ENCODE measurements at places on chromosomes 1 and 21. TPM values are rescaled to one million over a fixed set of nuclear protein-coding genes. Genes with fewer than 3 reads are reported as not detected.

DNA sequence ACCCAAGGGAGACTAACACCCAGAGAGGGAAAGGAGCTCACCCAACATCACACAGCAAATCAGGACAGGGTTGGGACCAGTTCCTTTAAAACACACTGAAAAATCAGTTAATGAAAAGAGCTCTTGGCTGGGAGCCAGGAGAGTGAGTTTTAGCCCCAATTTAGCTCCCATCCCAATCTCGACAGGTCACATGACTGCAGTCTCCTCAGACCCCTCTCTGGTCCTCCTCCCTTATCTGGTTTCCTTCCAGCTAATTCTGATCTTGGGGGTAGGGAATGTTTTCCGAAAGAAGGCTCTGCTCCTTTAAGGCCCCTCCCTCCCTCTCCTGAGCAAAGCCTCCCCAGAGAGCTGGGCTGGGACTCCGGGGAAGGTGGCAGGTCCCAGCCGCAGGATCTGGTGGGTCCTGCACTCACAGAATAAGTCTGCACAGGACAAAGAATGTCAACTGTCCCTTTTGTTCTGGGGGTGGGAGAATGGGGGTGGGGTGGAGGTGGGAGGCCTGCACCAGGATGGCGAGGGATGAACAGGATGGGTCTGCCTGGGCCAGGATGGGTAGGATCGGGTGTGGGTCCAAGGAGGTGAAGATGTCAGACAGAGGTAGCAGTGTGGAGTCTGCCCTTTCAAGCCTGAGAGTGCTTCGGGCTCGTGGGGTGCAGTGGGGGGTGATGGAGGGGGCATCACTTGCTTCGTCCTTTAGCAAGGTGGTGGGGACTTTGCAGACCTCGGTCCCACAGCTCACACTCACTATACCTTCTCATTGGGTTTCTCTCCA, 57.3 kb upstream of the SSBP3 start:
- H3K4me1 ChIP-seq, result peaks cover 14% of the 10 kb centered on the region
- no peak overlapping the region for H3K27ac ChIP-seq
- no peak overlapping the region for H3K4me3 ChIP-seq
- no peaks in the 10 kb centered on the region for H3K36me3 ChIP-seq
- DNase-seq, result no peak

GRCh38 chr1:3233551-3233950, 164.5 kb downstream of the PRDM16 start:
- peaks cover 5% of the 10 kb centered on the region for H3K4me1 ChIP-seq
- H3K27ac ChIP-seq, result no peak overlapping the region
- H3K4me3 ChIP-seq, result no peak overlapping the region
- no peaks in the 10 kb centered on the region for H3K27me3 ChIP-seq
- H3K36me3 ChIP-seq, result no peaks in the 10 kb centered on the region
- no peak for DNase-seq

GRCh38 chr1:175314300-175314699, 121.7 kb upstream of the KIAA0040 start:
- no peak overlapping the region for H3K27ac ChIP-seq
- peaks cover 2% of the 10 kb centered on the region for H3K4me1 ChIP-seq
- H3K36me3 ChIP-seq, result no peaks in the 10 kb centered on the region
- DNase-seq, result no peak

The SYCP1 gene
- not detected for total RNA-seq

DNA sequence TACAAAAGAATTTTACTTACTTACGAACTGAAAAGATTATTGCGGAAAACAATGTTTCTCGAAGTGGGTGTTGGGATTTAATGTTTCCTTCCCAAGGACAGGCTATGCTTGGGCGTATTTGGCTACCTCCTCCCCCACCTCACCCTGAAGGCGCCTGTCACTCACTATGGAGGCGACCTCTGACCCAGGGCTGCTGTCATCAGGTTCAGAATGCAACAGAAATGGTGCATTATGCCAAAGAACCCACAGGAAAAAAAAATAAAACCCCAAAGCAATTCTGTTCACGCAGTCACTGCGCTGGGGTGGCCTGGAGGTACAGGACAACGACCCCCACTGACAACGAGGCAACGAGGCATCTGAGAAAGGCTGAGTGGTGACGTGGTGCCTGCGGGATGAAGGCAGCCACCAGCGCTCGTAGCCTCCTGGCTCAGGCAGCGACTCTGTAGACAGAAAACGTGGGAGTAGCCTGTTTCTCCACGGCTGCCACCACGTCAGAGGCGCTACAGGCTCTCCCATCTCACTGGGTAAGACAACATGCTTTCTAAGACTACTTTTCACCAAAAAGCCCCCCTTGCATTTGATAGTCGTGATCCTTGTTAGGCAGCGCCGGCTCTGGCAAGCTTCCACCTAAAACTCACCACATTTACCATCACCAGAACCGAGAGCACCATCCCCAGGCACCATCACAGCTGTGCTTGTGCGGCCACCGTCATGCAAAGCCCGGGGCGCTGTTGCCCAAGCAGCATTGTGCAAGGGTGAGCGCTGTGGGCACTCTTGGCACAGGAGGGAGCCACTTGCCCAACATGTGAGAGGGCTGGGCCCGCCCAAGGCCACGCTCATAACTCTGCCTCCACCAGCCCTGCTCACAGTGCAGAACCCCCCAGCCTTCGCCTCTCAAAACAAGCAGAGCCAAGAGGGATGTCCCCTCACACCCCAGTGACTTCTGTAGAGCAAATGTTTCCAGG, 14.3 kb downstream of the NADK start:
- peaks cover 26% of the 10 kb centered on the region for H3K4me1 ChIP-seq
- peak overlapping the region; percentile 43 for H3K27ac ChIP-seq
- H3K27me3 ChIP-seq, result no peaks in the 10 kb centered on the region
- peaks cover 34% of the 10 kb centered on the region for H3K36me3 ChIP-seq

GRCh38 chr1:60894130-60894529, 188.2 kb upstream of the NFIA start:
- no peak overlapping the region for H3K4me3 ChIP-seq
- no peak for DNase-seq
- H3K27ac ChIP-seq, result no peak overlapping the region
- no peaks in the 10 kb centered on the region for H3K27me3 ChIP-seq
- no peaks in the 10 kb centered on the region for H3K4me1 ChIP-seq

DNA sequence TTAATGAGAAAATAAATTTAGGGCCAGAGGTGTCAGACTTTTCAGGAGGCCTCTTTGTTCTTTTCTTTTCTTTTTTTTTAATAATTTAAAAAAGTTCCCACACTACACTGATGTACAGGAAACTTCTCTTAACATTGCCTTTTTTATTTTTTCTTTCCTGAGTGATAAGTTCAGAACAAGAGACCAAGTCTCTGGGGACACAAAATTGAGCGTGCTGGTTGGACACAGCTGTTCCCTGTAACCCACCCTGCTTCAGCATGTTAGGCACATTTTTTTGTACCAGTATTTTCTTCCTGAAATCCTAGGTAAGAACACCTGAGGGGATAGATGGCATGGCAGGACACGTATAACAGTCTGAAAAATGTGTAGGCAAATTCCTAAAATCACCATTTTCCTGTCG, 50.1 kb downstream of the PBX1 start:
- no peaks in the 10 kb centered on the region for H3K36me3 ChIP-seq
- H3K4me3 ChIP-seq, result no peak overlapping the region
- H3K27me3 ChIP-seq, result no peaks in the 10 kb centered on the region
- H3K4me1 ChIP-seq, result peaks cover 15% of the 10 kb centered on the region

- H3K27ac ChIP-seq, result peak overlapping the region; percentile 69
- H3K4me3 ChIP-seq, result no peak overlapping the region
- H3K36me3 ChIP-seq, result peaks cover 3% of the 10 kb centered on the region
- H3K4me1 ChIP-seq, result peaks cover 42% of the 10 kb centered on the region
- no peak for DNase-seq
- H3K27me3 ChIP-seq, result no peaks in the 10 kb centered on the region
These were observed 19.5 kb downstream of the SZRD1 start for GRCh38 chr1:16386454-16387113.

DNA sequence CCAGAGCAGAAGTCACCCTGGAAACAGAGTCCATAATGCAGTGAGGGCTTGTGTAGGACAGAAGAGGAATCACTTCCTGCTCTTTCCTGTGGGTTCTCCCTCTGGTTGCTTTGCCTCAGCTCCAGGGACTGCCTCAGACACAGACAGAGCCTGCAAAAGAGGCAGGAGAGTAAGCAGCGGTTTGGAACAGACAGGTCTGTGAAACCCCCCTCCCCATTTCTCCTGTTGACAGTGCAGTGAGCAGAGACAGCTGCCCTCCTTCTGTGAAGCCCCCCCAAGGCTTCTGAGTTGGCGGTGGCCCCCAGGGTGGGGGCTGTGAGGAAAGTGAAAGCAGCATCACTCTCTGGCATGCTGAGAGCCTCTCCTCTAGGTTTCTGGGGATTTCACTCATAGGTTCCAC, 53.0 kb downstream of the MAB21L3 start:
- no peaks in the 10 kb centered on the region for H3K27me3 ChIP-seq
- no peaks in the 10 kb centered on the region for H3K36me3 ChIP-seq
- no peak for DNase-seq
- H3K4me3 ChIP-seq, result no peak overlapping the region

The RC3H1 gene
- 37.1 TPM for total RNA-seq

DNA sequence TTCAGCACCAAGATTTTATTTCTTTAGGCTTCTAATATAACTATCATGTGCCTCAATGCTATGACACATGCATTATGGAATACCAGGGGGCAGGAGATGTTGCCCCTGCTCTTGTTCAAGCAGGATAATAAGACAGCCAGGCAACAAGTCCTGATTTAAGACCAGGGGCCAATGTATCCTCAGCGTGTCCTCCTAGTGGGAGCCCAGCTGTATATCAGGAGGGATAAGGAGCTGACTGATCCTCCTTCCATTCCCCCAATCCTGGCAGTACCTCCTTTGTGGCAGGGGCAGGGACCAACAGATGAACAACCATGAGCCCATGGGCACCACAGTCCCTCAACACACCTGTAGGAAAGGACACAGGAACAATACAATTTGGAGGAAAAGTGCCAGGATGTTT, 29.3 kb downstream of the SORT1 start:
- H3K27ac ChIP-seq, result peak overlapping the region; percentile 81
- H3K4me1 ChIP-seq, result peaks cover 37% of the 10 kb centered on the region
- DNase-seq, result no peak
- H3K4me3 ChIP-seq, result no peak overlapping the region
- H3K36me3 ChIP-seq, result peaks cover 14% of the 10 kb centered on the region

DNA sequence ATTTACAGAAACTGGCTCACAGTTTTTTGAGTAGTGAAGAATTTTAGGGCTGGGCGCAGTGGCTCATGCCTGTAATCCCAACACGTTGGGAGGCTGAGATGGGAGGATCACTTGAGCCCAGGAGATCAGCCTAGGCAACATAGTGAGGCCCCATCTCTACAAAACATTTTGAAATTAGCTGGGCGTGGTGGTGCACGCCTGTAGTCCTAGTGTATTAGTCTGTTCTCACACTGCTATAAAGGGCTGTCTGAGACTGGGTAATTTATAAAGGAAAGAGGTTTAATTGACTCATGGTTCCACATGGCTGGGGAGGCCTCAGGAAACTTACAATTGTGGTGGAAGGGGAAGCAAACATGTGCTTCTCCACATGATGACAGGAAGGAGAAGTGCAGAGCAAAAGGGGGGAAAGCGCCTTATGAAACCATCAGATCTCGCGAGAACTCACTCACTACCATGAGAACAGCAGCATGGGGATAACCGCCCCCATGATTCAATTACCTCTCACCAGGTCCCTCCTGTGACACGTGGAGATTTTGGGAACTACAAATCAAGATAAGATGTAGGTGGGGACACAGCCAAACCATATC, 24.4 kb upstream of the DYRK1A start:
- H3K27ac ChIP-seq, result no peak overlapping the region
- DNase-seq, result no peak
- no peaks in the 10 kb centered on the region for H3K36me3 ChIP-seq
- no peaks in the 10 kb centered on the region for H3K27me3 ChIP-seq

DNA sequence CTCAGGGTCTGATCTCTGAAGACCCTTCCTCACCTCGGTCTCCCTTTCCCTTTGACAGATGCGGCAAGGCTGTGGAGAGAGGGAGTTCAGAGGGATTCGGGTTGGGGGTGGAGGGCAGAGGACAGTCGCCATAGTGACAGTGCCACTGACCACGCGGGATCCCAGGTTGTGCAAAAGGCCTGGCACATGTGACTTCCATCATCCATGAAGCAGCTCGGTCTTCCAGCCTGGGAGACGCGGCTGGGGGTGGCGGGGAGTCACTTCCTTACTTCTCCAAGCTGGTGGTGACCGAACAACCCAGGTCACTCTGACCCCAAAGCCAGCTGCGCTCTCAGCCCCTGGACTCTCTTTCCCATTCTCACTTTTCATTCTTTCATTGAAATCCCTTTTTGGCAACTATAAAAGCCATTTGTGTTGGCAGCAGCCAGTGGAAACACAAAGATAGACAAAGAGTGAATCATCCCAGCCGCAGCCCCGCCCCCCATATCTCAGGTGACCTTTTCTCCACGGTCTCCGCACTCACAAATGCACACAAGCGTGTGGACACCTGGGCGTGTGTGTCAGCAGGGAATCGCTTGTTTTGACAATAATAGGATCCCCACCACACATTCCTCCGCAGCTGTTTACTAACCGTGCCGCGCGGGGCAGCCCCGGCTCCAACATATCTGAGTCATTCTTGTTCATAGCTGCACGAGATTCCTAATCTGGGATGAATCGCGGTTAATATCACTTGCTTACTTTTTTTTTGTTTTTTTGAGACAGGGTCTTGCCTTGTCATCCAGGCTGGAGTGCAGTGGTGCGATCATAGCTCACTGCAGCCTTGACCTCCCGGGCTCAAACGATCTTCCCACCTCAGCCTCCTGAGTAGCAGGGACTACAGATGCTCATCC, 68.3 kb downstream of the DHRS3 start:
- peak; percentile 74 for DNase-seq
- no peaks in the 10 kb centered on the region for H3K27me3 ChIP-seq
- no peaks in the 10 kb centered on the region for H3K36me3 ChIP-seq
- no peak overlapping the region for H3K4me3 ChIP-seq
- H3K4me1 ChIP-seq, result peaks cover 35% of the 10 kb centered on the region

The TENT5C gene
- total RNA-seq, result 37.8 TPM

DNA sequence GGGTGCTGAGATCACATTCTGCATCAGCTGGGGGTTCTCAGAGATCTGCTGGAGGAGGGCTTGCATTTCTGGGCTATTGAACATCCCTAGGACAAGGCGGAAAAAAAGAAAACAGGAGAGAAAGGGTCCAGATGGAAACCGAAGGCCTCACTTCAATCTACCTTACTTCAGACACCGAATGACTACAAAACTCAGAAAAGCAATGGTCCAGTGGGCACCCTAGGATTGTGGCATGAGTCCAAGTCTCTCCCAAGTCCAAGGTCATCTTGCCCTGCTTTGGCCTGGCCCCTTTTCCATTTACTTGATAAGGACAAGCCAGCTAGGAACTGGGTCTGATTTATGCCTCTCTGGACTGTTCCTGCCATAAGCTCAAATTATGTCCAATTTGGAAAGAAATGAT, 10.8 kb downstream of the UBQLN4 start:
- no peak overlapping the region for H3K27ac ChIP-seq
- DNase-seq, result no peak
- H3K36me3 ChIP-seq, result no peaks in the 10 kb centered on the region
- no peaks in the 10 kb centered on the region for H3K27me3 ChIP-seq
- H3K4me1 ChIP-seq, result no peaks in the 10 kb centered on the region
- H3K4me3 ChIP-seq, result no peak overlapping the region

GRCh38 chr1:206770531-206771337, at the start of gene IL19:
IL19 (plus strand) TSS chr1:206770773; CDS start chr1:206836663, 65,890 bp downstream.
- no peaks in the 10 kb centered on the region for H3K27me3 ChIP-seq
- H3K4me3 ChIP-seq, result peak within 1 kb of the TSS; percentile 31

- no peak for DNase-seq
- H3K36me3 ChIP-seq, result no peaks in the 10 kb centered on the region
- peaks cover 22% of the 10 kb centered on the region for H3K27me3 ChIP-seq
These were observed 3.2 kb downstream of the DISP3 start for GRCh38 chr1:11482198-11482597.

- no peaks in the 10 kb centered on the region for H3K36me3 ChIP-seq
- no peak for DNase-seq
- no peaks in the 10 kb centered on the region for H3K27me3 ChIP-seq
- peak overlapping the region; percentile 28 for H3K27ac ChIP-seq
These were observed 54.9 kb upstream of the BACE2 start for GRCh38 chr21:41112740-41113692.

The ADORA3 gene
- 7.3 TPM for total RNA-seq

Data from upper lobe of left lung (tissue), 6 donors.